Gastrocnemius medialis (tissue), 4 donors: ENCODE measurements at places on chromosomes 2 and 18. TPM values are rescaled to one million over a fixed set of nuclear protein-coding genes. Genes with fewer than 3 reads are reported as not detected.

The ASXL3 gene
- total RNA-seq = 0.04 TPM

The POTEC gene
- total RNA-seq = not detected

The KYNU gene
- 0.46 TPM for total RNA-seq

The FLACC1 gene
- total RNA-seq = 1.5 TPM

The SLC23A3 gene
- 0.11 TPM for total RNA-seq

The SERPINB12 gene
- not detected for total RNA-seq

The RGPD3 gene
- not detected for total RNA-seq

The HOXD9 gene
- total RNA-seq = 1.8 TPM

The PCARE gene
- 0.36 TPM for total RNA-seq

DNA sequence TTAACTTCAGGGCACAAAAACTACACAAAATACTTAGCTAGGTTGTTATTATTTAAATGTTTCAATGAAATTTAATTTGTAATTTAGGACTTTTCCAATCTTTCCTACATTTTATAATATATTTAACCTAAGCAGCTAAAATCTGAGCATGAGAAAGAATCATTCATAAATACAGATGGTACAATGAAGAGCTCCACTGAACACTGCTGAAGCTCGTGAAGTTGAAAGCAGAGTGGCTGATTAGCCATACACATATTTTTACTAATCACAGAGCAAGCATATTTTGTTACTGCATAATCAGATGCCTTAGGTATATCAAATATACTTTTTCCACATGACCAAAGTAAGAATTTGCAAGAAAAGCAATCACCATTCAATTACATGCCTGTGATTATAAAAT is 184.9 kb upstream of the ETAA1 start:
- no peak for DNase-seq

- DNase-seq = no peak
Observed at GRCh38 chr18:70028734-70029133, 81.1 kb upstream of the CD226 start.

GRCh38 chr2:207239754-207240494 is 74.2 kb upstream of the KLF7 start:
- DNase-seq = no peak

GRCh38 chr18:62999392-62999791 is 284.1 kb downstream of the PHLPP1 start:
- peak; percentile 67 for DNase-seq

GRCh38 chr18:59540780-59541179 is 156.4 kb downstream of the CCBE1 start:
- DNase-seq = no peak

DNA sequence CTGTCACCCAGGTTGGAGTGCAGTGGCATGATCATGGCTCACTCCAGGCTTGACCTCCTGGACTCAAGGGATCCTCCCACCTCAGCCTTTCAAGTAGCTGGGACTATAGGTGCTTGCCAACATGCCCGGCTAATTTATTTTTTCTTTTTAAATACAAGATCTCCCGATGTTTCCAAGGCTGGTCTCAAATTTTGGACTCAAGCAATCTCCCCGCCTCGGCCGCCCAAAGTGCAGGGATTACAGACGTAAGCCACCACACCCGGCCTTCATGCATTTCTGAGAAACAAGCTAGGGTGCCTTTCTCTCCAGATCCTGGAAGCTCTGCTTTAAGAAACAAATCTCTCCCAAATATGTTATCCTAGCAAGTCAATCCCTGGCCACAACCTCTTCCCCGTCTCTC is 234.1 kb downstream of the FBXO15 start:
- DNase-seq = no peak

DNA sequence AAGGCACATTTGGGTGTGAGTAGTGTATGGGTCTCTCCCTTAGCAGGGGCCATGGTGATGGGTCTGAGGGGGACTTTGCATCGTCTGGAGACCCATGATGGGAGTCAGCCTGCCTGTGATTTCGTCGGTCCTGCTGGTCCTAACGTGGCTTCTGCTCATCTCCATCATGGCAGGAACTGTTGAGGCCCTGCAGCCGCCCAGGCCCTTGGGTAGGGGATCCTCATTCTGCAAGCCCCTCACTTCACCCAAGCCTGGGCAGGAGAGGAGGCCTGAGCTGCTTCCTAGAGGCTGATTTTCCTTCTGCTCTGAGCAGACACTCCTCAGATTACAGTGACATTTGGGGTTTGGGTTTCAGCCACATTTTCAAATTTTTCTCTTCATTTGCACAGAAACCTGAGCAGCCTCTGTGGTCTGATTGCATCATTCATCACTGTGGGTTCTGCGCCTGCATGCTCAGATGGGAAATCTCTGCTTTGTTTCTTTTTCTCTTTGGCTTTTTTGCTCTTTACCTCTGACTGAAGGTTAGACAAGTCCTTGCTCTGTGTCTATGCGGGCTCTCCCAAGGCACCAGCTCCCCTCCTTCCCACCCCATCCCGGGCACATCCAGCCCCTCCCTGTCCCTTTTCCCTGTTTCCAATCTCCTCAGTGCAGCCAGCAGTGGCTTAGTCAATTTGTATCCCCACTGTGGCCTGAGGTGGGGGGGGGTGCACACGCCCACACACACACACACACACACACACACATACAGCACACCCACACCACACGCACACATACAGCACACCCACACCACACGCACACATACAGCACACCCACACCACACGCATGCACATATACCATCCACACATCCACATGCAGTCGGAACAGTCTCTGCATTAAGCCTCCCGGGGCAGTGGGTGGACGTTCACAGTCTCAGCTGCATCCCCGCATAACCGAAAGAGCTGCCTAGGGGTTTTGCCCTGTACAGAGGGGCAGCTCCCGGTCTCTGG is 305.4 kb upstream of the HS6ST1 start:
- DNase-seq = no peak

DNA sequence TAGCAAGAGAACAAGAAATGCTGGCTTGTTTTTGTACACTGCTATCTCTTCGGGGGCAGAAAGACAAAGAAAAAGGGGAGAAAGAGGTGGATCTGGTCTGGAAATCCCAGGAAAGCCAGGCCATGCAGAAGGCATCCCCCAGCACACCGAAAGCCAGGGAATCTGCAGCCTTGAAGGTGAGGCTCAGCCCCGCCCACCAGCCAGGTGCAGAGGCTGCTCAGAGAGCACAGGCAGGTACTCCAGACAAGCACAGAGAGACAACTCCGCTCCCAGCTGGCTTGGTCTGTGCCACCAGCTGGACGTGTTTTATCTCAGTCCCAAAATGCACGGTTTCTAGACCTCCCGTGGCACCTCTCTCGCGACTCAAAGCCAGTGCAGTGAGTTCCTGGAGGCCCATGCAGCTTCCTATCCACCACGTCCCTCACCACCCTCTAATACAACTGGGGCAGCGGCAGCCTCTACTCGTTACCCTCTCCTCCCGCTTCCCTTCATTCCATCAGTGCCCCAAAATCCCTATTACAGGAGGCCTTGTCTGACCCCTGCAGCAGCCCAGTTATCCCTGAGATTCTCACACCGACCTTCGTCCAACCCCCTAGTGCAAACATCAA is 62.8 kb downstream of the HDAC4 start:
- no peak for DNase-seq

DNA sequence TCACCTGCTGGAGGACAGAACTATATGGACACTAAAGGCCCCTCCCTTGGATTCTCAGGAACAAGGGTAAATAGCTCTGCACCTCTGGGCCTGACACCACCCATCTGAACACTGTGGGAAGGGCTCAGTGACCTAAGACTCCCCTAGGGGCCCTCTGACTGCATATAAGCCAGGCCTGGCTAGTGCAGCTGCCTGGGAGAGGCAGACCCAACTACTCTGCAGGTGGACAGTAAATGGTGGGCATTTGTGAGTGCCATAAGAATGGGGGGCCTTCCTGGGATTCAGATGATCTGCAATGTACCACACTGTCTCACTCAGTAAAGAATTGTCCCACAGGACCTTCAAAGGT is 11.2 kb upstream of the WIPF1 start:
- no peak for DNase-seq

- no peak for DNase-seq
Observed at GRCh38 chr18:49769047-49769728, 44.1 kb downstream of the ACAA2 start.

- DNase-seq = no peak
Observed at GRCh38 chr18:77899972-77900754, 650.5 kb downstream of the GALR1 start.

DNA sequence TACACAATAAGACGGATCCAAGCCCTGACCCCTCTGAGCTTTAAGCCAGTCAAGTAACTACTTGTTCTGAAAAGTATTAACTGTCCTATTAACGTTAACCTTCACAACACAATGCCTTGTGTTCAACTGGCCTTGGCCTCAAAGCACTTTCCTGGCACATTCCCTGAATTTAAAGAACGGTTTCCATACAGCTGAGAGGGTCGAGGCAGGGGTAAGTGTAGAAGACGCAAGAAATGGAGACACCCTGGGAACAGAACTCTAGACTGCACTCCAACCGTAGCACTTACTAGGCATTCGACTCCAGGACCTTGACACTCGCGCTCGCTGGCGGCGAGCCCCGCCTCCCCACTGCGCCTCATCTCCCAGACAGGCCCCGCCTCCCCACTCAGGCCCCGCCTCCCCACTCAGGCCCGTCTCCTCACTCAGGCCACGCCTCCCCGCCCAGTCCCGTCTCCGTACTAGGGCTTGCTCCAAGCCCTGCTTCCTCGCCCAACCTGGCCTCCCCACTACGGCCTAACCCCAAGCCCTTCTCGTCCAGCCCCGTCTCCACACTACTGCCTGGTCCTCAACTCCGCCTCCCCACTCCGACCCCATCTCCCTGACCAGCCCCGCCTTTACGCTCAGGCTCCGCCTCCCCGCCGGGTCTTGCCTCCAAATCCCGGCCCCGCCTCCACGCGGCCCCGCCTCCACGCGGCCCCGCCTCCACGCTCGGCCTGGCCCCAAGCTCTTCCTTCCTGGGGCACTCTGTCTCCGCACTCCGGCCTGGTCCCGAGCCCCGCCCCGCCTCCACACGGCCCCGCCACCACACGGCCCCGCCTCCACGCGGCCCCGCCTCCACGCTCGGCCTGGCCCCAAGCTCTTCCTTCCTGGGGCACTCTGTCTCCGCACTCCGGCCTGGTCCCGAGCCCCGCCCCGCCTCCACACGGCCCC is 887 bp upstream of the TMEM87B start:
- peak; percentile 94 for DNase-seq

- no peak for DNase-seq
Observed at GRCh38 chr2:196177124-196177523, 5.7 kb upstream of the STK17B start.

DNA sequence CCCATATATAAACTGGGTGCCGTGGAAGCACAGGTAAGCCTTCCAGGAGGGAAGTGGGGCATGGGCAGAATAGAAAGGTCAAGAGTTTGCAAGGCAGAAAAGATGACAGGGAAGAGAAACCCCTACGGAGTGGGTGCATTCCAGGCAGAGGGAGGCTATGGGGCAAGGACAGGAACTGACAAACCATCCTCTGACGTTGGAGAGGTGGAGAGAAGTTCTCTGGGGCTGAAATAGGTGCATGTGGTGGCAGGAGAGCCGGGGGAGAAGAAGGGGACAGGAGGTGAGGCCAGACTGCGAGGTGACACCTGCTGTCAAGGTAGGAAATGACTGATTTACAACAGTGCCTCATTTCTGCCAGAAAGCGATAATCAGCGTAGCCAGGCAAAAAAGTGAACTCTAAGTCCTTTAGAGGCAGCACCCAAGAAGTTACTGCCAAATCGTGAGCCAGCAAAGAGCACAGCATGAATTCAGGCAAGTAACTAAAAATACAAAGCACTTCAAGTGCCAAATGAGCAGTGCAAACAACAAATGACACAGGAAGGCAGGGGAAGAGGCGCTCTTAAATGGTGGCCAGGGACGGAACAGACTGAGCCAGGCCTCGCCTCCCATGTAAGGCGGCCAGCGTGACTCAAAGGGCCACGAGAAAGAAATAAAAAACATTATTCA is 113.3 kb upstream of the ACVR1C start:
- DNase-seq = peak; percentile 45

- DNase-seq = no peak
Observed at GRCh38 chr2:48715956-48716355, 39.6 kb downstream of the LHCGR start.

GRCh38 chr2:221915926-221916325 is 343.8 kb upstream of the EPHA4 start:
- no peak for DNase-seq

DNA sequence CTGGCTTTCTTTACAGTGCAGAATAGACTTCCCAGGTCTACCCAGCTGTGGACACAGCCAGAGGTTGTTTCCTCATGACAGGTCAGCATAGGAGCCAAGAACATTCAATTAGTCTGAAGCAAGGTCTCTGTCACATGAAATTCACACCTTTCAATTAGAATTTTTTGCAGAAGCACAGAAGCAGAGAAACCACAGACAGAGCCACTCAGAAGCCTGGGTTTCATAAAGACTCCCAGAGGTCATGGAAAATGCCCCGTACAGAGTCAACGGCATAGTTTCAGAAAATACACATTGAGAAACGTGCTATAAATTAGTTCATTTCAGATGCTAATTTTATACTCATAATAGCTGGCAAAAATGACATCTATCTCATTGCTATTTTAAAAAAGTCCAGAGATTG is 87.0 kb upstream of the TMEM200C start:
- DNase-seq = no peak

DNA sequence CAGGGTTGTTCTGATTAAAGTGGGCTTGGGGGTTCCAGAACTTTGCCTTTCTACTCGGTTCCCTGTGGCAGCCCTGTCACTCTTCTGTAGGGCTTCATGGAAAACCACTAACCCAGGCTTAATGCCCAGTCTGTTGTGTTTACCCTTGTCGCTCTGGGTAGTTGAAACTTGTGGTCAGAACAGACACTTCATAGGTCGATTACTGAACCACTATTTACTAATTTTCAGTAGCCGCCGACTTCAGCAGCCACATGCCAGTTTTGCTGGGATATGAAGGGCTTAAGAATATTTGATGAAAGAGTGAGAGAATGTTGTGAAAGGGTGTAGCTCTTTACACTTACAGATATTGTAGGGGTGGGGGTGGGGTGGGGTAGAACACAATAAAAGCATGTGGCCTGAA is 362.3 kb downstream of the RND3 start:
- no peak for DNase-seq

DNA sequence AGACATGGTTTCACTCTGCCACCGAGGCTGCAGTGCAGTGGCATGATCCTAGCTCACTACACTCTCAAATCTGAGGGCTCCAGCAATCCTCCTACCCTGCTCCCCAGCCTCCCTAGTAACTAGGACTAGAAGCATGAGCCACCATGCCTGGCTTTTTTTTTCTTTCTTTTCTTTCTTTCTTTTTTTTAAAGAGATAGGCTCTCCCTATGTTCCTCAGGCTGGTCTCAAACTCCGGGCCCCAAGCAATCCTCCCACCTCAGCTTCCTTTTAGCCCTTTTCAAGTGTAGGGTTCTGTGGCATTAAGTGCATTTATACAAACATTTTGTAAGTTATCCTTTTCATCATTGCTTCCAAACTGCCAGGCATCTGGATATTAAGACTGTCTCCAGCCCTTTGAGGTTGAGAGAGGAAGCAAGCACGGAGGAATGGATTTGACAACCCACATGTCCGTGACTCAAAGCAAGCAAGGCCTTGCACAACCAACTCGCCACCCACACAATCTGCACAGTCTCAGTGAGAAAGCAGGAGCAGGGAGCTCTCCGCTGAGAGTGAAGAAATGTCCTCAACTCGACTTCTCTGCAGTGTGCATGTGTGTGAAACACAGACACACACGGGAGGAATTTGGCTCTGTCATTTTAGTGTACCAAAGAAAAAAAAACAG is 65.6 kb downstream of the ATP8B1 start:
- DNase-seq = peak; percentile 39
